ENCODE measurements at places on chromosomes 7 and 10.

- no peak for DNase-seq
Measured at GRCh38 chr10:132677473-132678227, 108.3 kb downstream of the NKX6-2 start.

DNA sequence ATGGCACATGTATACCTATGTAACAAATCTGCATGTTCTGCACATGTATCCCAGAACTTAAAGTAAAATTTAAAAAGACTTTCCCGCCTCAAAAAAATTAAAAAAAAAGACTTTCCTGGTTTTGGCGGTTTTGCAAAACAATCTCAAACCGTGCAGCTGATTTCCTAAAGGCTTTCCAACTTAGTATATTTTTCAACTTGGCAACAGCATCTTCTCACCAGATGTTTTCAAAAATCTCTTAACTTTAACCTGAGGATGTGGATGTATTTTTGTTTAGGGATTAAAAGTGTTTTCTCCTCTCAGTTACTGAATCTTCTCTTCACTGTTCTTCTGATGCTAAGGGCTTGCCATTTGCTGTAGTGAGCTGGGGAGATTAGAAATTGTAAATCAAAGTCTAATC lies 96.5 kb upstream of the PLPP4 start:
- no peak for DNase-seq

DNA sequence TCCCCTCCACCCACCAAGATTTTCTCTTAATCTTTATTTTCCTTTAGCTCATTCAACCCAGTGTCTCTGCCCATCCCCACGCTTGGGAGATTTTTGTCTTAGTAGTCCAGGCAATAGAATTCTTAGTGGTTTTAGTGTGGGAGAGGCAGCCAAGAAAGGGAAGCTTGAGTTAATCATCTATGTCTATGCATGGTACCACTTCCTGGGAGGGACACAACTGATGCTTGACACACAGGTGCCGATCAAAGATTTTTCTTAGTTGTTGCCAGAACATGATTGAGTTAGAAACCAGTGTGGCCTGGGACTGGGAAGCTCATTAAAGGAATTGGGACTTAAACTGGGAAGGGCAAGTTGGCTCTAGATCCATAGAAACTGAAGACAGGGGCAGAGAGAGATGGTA lies 3.1 kb downstream of the STRA8 start:
- no peak for DNase-seq

DNA sequence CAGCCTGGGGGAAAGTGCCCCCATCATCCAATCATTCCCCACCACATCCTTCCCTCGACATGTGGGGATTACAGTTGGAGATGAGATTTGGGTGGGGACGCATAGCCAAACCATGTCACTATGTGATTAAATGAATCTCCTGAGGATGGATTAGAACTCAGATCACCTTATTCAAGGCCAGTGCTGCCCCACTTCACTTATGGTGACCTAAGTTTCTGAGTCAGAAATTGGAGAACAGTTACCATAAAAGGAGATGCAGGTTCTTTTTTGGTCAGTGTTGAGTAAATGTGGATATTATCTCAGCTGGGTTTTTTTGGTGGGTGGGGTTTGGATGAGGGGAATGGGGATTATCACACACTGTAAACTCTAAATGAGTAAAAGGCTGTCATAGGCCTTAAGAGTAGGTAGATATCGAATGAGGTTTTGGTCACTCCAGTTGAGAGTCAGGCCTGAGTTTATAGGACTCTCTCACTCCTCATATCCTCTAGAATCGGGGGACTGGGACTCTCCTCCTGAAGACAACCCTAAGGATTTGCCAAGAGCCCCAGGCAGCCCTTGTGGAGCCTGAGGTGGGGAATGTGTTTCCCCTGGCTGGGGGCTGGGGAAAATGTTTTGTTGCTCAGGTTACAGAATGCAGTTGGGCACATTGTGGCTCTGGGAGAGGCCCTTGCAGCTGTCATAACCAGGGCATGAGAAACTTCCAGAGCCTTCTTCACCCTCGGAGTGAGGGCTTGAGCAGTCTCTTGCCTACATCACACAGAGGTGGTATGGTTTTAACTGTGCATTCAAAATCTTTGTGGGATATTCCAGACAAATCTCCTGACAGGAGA lies 213.0 kb downstream of the BAMBI start:
- DNase-seq: no peak

DNA sequence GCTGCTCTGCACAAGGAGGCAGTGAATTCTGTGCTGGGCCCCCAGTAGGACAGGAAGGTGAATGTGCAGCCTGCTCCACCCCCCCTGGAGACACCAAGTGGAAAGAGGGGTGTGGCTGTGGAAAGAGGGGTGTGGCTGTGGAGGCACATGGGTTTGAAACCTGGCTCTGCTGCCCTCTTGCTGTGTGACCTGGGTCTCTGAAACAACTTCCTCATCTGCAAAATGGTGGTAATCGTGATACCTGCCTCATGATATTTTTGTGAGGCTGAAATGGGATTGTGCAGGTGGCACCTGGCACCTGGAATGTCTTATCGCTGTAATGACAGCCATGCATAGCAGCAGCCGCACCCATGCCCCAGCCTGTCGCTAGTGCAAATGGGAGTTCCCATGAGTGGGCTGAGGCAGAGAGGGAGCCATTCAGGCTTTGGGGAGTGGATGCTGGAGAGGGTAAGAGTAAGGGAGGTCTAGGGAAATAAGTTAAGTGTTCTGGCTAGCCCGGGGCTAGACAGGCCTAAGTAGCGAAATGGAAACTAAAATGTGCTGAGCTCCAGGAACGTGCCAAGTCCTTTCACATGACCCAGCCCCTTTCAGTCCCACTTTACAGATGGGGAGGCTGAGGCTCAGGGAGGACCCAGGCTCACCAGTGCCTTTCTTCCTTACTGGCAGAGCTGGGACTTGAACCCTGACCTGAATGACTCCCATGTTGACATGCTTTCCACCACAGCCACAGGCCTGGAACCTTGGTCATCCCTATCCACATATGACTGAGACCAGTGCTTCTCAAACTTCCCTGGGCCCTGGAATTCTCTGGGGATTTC lies 35.0 kb downstream of the C10orf105 start:
- no peak for DNase-seq

DNA sequence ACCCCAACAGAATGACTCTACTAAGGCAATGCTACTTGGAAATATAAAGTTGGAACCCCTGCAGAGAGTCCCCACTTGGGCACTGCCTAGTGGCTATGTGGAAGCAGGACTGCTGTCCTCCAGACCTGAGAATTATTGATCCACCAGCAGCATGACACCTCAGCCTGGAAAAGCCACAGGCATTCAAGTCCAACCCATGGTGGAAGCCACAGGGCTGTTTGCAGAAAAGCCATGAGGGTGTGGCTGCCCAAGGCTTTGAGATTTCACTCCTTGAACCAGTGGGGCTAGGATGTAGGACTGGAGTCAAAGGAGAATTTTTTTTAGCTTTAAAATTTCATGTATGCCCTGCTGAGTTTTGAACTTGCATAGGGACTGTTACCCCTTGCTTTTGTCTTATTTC lies 13.6 kb upstream of the GHRHR start:
- no peak for DNase-seq

DNA sequence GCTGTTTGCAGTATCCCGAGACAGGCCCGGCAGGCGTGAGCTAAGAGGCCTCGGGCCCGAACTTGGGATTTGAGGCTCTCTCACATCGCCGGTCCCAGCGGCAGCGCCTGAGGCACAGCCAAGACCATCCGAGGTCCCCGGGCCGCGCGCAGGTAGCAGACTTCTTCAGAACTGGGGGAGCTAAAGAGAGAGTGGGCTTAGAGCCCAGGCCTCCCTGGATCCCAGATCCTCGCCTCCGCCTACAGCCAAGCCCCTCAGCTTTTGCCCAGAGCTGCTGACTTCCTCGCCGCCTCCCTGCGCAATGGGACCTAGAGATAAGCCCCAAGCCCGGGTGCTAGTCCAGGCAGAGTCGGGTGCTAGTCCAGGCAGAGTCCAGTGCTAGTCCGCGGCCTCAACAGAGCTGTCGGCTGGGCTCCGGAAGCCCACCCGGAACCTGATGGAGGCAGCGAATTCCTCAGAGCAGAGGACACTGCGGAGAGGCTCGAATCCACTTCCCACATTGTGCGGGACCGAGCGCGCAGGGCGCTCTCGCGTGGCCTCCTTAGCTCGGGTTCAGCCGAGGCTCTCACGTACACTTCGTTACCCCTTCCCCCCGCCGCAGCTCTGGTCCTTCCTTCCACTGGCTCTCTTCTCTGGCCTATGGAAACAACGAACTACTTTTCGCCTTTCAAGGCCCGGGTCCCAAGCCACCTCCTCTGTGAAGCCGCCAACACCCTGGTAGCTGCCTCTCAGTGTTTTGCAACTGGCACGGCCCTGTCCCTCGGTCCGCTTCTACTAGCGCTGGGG lies 5.8 kb downstream of the LBX1 start:
- no peak for DNase-seq
